ENCODE measurements at places on chromosomes 3 and 15.

GRCh38 chr3:149371001-149371722 is 6.3 kb downstream of the TM4SF1 start:
- no peak for DNase-seq

GRCh38 chr15:66875588-66876420 is 173.8 kb downstream of the SMAD6 start:
- DNase-seq: no peak

GRCh38 chr15:44706946-44707636 is 4.0 kb downstream of the PATL2 start:
- DNase-seq: no peak

GRCh38 chr3:33331414-33331813 is 54.2 kb downstream of the FBXL2 start:
- no peak for DNase-seq

DNA sequence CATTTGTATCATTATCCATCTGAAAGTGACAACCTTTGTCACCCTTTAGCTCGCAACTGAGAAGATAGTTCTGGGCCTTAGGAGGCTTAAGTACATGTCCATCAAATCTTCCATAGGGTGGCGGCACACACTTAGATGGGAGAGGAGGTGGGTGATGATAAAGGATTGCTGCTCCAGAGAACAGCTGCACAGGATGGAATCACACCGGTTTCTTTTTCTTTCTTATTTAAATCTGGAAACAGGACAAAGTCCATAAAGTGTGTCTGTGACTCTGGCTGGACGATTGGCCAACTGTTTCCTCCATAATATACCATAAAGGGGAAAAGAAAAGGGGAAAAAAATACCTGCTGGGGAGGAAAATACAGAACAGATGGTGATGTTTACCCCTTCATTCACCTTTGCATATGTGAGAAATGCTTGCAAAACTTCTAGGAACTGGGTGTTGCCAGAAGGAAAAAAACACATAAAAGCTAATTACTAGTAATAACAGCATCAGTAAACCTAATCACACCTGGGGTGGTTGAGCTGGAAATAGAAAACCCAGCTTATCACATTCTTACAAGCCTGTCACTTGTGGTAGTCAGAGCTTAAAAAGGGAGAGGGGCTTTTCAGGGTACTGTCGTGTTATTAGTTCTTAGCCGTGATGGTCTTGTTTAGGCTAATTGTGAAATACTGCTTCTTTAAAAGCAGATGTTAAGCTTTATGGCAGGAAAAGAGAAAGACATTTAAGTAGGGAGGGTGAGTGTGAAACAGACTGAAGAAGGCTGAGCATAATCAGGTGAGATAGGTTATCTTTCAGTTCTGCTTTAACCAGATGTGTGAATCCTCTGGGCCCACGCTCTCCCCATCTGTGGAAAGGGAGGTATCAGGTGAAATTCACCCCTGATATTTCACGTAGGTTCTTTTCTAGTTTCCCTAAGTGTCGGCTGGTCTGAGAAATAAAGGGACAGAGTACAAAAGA is 16.7 kb downstream of the C2CD4A start:
- DNase-seq: no peak

- peak; percentile 24 for DNase-seq
These were observed at the start of gene CRABP1 for GRCh38 chr15:78340231-78341056. TSS of gene CRABP1 (plus strand) at chr15:78340353. CDS start at chr15:78340429, 76 bp downstream.

GRCh38 chr15:83835479-83835878 is 181.6 kb downstream of the ADAMTSL3 start:
- DNase-seq: no peak

- no peak for DNase-seq
These were observed 65.6 kb downstream of the PLSCR2 start for GRCh38 chr3:146403792-146404191.

- no peak for DNase-seq
These were observed 81.3 kb downstream of the CADPS start for GRCh38 chr3:62793946-62794345.

GRCh38 chr15:33699691-33700447 is 268.4 kb upstream of the CHRM5 start:
- no peak for DNase-seq

DNA sequence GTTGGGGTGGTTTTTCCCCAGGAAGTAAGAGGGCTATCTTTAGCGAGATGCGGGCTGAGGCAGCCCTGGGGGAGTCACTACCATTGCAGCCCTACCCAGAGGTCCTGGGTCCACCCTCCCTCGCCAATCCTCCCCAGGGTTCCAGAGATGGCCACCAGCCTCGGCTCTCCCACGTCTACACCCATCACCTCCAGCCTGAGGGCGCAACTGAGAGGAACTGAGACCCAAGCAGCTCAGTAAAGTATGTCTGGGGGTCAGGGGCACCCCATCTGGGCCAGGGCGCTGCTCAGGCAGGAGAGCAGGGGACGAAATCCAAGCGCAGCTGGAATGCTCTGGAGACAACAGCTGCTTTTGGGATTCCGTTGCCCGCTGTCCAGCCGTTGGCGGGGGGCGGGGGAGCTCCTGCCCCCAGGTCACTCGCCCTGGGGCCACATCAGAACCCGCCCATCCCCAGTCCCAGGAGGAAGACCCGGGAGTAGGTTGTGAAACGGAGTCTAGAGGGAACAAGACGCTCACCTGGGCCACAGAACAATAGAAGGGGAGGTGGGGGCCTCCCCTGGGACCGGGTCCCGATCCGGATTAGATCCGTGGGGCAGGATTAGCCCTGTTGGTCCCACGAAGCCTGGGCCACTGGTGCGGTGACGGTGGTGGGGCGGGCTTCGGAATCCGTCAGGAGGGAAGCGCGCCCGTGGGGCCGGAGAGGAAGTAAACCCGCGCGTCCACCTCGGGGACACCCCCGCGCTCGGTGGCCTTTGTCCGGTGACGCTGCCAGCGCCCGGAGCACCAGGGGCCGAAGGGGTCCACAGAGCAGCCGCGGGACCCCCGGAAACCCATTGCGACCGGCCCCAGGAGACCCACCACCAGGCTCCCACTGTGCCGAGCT is 1.4 kb upstream of the NDUFAF3 start:
- no peak for DNase-seq

- DNase-seq: no peak
These were observed 87.8 kb downstream of the FNDC3B start for GRCh38 chr3:172127141-172127540.

- no peak for DNase-seq
These were observed 30.2 kb downstream of the TTBK2 start for GRCh38 chr15:42890161-42890913.

- no peak for DNase-seq
These were observed 43.4 kb downstream of the ERC2 start for GRCh38 chr3:56424885-56425284.

GRCh38 chr15:87906444-87906843 is 350.1 kb downstream of the NTRK3 start:
- no peak for DNase-seq

DNA sequence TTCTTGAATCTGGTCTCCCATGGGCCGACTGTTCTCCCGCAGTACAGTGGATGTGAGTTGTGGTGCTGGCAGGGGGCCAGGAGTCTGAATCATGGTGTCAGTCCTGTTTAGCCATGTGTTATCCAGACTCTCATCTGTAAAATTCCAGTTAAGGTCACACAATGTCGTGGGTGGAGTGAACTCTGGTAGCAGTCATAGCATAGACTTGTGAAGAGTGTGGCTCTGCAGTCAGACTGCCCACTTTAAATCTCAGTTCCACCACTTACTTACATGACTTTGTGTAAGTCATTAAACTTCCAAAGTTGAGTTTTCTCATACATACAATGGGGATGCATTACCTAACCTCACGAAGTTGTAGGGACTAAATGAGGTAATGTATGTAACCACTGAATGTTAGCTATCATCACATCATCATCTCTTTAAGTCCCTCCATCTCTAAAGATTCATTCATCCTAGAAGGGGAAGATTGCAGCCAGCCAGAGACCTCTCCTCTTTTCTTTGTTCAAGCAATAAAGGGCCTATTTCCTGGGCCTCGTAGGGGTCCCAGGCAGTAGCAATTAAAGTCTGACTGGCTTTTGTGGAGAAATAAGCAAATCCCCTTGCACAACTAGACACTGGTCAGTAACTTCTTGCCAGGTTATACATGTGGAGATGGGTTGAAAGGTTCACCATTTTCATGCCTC is 93.9 kb downstream of the PCCB start:
- no peak for DNase-seq

GRCh38 chr3:8233938-8234337 is 267.7 kb upstream of the LMCD1 start:
- DNase-seq: no peak

DNA sequence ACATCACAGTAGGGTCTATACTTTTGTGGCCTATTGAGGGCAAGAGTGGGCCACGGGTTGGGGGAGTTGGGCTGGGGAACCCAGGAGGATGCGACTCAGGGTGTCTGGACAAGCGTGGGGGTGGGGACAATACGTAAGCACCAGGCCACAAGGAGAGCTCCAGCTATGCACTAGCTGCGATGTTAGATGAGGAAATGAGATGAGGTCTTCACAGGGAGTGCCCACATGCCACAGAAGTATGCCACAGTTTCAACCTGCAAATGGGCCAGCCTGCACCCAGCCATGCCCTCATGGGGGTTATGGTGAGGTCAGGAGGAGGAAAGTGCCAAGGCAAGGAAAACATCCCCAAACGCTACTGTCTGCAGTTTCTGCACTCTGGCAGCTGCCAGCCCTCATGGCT is 30.5 kb downstream of the CACNA2D2 start:
- DNase-seq: no peak

DNA sequence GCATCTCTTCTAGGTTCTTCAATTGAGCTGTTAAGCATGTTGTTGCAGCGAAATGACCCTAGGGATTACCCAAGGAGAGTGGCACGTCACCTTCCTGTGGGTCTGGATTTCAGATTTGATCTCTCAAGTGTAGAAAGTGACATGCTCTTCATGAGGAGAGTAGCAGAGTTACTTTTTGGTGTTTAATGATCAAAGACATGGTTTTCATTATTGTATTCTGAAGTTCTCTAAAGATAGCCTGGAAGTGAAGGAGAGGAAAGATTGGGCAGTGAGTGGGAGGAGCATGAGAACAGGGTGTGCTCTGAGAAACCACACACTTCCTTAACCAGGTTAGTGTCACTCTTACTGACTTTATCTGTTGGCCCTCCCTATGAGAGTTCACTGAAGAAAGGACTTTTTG is 153.6 kb downstream of the AKAP13 start:
- DNase-seq: no peak

DNA sequence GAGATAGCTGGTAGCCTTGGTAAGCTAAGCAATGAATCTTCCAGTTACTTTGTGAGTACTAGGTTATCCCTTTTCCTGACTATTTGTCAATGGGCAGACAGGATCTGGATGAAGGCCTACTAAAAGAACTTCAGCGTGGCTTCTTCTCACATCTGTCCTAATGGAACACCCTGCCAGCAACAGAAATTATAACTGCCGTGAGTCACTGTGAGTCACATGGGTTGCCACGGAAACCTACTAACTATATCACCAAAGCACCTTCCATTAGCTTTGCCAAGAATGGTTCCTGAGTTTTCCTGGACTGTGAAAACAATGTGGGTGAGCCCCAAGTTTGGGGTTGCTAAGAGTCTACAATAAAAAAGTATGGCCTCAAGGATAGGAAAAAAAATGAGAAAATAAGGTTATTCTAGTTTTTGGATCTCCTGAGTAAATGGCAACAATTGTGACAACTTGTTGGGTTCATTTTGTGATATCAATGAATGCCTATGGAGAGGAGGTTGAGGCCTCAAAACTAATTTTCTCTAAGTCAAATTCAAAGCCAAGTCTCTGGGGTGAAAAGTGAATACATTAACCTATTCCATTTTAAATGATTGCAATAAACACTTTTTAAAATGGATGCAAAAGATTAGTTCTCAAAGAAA is 195.1 kb upstream of the ICE2 start:
- DNase-seq: peak; percentile 69
